Activated CD8-positive, alpha-beta memory T cell treated with anti-CD3 and anti-CD28 coated beads, Interleukin-2, amount 10 ng/mL, durations not matched to agents 7 days and 5 days (primary cell): ENCODE measurements at places on chromosomes 6 and 20.

DNA sequence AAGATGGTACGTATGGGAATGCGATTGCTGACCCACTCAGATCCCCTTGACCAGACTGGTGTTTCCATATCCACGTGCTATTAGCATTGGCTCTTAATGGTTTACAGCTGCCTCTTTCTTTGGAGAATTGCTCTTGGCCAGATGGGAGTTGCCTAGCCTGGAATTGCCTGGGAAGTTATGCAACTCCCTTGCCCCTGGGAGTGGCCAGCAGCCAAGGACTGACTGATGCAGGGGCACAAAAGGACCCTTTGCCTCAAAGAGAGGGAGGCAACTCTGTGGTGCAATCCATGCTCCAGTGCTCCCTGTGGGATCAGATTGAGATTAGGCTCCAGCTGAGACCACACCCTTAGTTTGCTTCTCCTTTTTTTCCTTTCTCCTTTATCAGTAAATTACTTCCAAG is 203.5 kb upstream of the JAG1 start:
- DNase-seq: no peak

GRCh38 chr6:133555685-133556084 is 314.5 kb downstream of the EYA4 start:
- DNase-seq: no peak

DNA sequence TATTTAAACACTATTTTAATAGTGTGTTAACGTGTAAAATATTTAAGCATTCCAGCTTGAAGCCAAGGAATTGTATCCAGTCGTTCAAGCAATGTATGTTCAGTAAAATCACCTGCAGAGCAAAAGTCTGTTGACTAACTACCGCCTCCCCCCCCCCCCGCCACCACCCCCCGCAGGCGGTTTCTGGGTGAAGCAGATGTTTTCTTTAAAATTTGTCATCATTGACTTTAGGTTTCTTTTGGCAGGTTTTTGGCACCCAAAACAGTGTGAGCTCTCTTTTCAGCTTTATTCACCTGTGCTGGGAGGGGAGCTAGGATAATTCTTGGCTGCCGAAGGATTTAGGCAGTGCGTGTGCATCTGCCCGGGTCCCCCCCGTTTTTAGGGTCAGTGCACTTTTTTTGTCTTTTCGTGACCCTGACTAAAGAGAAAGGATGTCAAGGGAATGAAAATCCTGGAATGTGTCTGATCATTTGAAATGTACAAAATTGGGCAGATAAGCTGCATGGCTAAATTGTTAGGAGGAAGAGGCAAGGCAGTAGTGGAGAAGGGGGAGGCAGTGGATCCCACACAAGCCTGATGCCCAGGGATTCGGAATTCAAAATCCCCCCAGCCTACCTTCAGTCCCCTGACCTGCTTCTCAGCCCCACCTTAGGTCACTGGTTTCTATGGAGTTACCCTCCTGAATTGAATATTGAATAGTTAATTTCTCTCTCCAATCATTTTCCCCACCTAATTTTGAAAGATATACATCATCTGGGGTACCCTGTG is 1.1 kb downstream of the EDN1 start:
- no peak for DNase-seq

DNA sequence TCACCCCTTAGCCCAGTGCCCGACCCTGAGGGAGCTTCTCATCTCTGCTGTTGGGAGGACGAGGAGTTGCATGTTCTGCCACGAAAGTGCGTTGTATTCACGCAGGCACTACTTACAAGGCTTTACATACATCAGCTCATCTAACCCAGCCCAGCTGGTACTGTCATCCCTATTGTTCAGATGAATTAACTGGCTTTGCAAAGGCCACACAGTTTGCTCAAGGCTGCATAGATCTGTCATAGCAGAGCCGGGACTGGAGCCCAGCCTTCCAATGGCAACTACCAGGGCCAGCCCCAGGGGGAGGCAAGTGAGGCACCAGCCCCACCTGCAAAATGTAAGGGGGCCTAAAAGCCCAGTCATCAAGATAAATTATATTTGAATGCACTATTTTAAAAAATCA is 257.6 kb downstream of the NFATC2 start:
- no peak for DNase-seq

DNA sequence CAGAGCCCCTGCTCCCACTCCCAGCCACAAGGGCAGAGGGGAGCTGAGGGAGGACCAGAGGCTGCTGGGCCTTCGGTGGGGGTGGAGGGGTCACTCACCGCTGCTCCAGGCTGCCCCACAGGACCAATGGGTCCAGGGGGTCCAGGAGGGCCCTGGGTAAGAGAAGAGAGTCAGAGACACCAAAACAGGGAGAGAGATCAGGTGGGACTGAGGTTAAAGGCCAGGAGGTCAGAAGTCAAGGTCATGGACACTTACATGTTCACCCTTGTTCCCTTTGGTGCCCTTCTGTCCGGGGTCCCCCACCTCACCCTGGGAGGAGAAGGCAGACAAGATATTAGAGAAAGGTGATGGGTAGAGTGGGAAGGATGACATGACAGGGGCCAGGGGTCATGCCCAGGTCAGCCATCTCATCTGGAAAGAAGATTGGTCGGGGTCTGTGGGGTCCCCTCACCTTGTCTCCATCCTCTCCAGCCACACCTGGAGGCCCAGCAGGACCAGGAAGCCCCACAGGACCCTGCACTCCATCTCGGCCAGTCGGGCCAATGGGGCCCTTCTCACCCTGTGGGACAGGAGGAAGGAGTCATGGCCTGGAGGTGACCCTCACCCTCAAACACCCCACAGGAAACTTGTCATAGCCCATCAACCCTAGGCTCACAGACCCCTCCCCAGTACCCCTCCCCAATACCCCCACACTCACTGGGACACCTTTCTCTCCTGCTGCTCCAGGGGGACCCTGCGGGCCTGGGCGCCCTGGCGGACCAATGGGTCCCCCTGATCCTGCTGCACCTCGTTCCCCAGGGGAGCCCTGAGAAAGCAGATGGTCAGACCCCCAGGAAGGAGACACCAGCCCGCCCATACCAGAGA is 21.0 kb downstream of the COL11A2 start:
- no peak for DNase-seq

GRCh38 chr6:1764397-1764987 is 154.8 kb downstream of the FOXC1 start:
- DNase-seq: no peak

GRCh38 chr6:27314046-27314445 is 2.0 kb upstream of the POM121L2 start:
- no peak for DNase-seq

GRCh38 chr6:40774932-40775331 is 187.8 kb upstream of the LRFN2 start:
- DNase-seq: no peak

DNA sequence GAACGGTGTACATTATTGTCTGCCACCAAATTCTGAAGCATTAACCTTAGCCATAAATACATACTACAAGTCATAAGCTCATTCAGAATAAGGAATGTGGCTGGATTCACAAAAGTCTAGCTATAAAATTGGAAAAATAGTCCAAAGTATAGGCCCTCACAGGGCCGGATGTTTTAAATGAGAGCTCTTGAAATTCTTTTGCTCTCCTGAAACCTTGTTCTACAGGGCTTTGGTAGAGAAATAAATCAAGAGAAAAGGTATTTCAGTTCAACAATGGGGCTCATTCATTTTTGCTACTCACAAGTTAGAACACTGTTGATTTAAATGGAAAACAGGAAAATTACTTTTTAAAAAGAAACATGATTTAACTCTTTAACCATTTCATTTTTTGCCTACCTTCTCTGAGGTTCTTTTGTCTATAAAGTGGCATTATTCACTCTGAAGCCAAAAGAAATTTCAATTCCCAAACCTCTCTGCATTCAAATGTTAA is 58.0 kb downstream of the PREP start:
- no peak for DNase-seq

GRCh38 chr6:90294008-90294511 is 2.6 kb downstream of the BACH2 start:
- no peak for DNase-seq

- no peak for DNase-seq
These were observed 342.3 kb downstream of the CDKAL1 start for GRCh38 chr6:20876561-20876960.

DNA sequence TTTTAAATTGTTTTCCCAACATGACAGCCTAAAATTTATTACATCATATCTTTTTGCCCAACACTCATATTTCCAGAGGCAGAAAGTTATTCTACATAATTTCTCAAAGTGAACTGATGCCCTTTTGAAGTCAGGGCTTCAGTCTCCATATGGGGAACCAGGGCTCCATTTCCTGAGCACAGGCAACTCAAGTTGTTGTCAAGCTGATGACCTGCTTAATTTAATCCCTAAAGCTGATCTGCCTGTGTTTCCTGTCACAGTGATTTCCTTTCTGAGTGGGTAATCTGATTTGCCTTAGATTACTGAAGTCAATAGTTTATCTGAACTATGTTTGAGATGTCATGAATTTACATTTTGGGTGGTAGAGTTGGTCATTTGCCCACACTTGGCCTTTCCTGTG is 932.1 kb upstream of the MANEA start:
- DNase-seq: no peak

GRCh38 chr20:1802385-1803060 is 92.7 kb upstream of the SIRPA start:
- DNase-seq: peak; percentile 56

- no peak for DNase-seq
These were observed 112.0 kb upstream of the CCN2 start for GRCh38 chr6:132063204-132063603.

- DNase-seq: no peak
These were observed 56.8 kb upstream of the ECI2 start for GRCh38 chr6:4192173-4192572.

- no peak for DNase-seq
These were observed 24.3 kb upstream of the FANCE start for GRCh38 chr6:35427851-35428321.

DNA sequence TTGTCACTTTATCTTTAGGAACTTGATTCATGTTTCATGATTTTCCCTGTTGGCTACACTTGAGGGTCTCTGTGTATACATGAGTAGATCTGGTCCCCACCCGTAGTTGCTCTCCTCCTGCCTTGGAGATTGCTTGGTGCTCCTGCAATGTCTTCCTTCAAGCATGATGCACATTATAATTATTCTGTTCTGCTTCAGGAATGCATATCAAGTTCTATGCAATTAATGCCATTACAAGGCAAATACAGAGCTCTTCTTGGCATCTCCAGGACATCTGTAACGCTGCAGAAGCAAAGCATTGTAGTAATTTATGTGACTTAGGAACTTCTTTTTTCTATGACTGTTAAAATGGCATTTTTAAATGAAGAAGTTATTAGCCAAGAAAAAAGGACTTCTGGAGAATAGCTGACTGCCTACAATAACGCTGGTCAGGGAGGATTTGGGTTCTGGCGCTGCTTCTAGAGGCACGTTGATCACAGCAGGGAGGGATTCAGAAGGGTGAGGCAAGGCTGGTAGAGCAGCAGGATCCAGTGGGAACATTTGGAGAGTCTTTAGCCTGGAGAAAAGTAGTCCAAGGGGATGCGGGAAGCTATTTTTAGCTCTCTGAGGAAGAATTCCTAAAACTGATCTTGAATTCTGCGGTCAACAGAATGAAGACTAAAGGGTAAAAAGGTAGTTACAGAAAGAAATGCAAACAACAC is 203.6 kb downstream of the PLCB1 start:
- DNase-seq: no peak

GRCh38 chr6:90169374-90169773 is 127.3 kb downstream of the BACH2 start:
- no peak for DNase-seq

GRCh38 chr6:36743538-36744303 is 46.1 kb downstream of the RAB44 start:
- no peak for DNase-seq

DNA sequence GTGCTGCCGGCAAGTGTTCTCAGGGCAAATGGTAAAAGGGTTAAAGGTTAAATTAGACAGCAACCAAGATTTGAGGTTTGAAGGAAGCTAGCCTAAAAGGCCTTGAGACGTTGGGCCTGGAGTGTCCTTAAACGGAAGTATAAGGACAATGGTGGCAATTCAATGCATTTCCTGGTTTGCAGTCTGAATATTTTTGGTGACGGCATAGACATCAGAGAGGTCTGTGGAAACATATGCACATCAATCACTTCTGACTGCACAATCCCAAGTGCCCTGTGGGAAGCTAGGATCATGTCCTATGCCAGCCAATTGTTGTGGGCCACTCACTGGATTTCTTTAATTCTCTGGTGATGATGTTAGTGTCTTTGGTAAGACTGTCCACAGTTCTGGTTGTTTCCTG is 25.7 kb upstream of the TUBB2A start:
- no peak for DNase-seq

GRCh38 chr6:53373638-53374037 is 24.9 kb upstream of the ELOVL5 start:
- no peak for DNase-seq
